ENCODE measurements at places on chromosomes 2 and 18.
A peak's percentile ranks its signal among the peaks of the same experiment; 100 is the strongest.

DNA sequence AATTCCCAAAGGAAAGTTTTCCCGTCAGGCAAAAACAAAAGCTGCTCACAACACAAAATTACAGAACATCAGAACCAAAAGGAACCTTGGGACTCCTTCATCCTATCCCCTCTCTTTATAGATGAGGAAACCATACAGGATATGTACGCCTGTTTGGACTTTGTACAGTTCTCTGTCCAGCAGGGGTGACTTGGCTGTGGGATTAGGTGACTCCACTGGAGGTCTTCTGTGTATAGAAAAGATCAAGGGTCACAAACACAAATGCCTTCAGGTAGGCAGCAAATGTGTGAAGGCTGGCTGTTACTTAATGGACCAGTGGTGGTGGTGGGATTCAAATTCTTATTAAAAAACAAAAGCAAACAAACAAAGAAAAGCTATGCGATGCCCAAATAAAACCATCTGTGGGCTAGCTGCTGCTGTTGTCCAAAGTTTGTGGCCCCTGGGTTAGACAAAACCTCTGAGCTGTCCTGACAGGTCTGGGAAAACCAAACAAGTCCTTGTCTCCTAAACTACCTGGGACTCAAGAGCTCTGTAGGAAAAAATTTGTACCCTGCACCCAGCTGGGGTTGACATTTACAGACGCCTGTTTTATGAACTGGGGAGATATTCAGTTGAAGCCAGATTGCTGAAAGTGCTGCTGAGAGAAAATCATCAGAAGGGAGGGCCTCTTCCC, 1.3 kb upstream of the CEP68 start:
- DNase-seq = no peak

DNA sequence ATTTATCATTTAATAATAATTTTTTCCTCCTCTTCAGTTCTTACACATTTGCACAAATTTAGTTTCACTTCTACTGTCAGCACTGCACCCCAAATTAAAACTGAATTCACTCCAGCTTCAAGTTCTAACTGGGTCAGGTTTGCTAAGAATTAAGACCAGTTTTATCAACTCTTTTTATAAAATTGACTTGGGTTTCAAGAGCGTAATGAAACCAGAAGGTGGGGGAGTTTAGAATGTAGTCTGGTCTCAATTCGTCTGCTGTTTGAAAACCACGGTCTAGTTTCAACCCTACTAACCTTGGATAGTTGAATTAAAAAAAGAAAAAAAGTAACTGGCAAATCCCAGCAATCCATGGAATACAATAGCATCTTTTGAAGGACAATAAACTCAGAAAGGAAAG, 14.3 kb upstream of the CTLA4 start:
- DNase-seq = no peak

GRCh38 chr2:102044967-102045489, 53.3 kb downstream of the IL1R2 start:
- DNase-seq = no peak

DNA sequence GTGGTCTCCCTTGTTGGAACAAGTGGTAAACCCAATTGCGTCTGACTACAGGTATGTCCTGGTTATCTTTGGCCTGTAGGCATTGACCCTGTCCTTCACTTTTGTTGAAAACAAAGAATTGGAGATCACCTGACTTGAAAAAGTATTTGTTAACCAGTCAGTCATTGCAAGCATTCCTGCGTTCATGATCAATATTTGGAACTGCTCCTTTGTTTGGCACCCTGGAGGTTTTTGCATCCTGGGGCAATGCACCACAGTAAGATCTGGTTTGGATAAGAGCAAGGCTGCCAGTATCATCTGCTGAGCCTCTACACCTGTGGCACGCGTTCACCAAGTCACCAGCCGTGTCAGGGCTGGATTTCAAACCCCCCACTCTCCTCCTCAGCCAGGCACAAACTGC, 115.7 kb downstream of the DNAH6 start:
- no peak for DNase-seq

DNA sequence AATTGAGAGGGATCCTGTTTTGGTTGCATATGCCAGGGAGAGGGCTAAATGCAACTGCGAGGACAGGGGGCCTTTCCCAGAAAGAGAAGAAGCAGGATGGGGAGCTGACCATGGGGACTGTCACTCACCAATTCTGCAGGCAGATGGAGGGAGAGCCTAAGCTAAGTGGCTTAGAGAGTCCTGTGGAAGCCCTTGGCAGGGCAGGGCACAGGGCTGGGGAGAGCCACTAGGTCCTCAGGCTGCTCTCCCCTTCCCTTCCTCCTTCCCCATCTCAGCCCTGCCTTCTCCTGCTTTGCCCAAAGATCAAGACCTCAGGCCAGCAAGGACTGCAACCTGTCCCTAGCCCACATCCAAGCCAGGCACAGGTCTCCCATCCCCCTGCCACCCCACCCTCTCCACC, 24.4 kb upstream of the CATIP start:
- DNase-seq = no peak

DNA sequence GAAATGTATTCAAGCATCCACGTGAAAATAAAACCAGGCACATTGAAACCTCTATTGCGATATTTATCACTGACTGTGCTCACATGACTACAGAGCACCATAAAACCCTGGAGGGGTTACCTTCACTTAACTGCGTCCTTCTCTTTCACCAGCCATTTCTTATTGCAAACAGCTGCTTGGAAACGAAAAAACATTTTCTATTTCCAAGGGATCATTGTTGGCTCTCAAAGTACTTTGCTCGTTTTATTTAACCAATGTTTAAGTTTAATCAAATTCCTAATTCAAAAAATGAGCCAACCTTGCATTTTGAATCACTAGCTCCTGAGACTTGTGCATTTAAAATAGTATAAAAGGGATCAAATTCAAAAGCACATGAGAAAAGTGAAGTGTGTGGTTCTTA, 134.4 kb downstream of the OSR1 start:
- DNase-seq = no peak

DNA sequence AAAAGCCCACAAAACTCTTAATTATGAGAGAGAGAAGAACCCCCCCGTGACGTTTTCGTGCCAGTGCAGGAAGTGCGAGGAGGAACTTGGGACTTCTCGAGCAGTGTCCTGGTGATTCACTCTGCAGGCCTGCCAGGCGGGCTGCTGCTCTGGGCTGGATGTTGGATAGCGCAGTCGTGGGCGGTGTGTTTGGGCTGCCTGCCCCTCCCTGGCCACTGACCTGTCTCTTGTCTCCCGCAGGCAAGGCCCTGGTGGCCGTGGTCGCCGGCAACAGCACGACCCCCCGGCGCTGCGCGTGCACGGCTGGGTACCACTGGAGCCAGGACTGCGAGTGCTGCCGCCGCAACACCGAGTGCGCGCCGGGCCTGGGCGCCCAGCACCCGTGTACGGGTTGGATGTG, 29.0 kb downstream of the TNFRSF11A start:
- DNase-seq = no peak

GRCh38 chr2:215554689-215555498, 119.0 kb upstream of the FN1 start:
- no peak for DNase-seq

- no peak for DNase-seq
Measured at GRCh38 chr18:32576296-32576916, 105.7 kb upstream of the GAREM1 start.

GRCh38 chr2:171342067-171342413, 91.8 kb downstream of the METTL8 start:
- no peak for DNase-seq

DNA sequence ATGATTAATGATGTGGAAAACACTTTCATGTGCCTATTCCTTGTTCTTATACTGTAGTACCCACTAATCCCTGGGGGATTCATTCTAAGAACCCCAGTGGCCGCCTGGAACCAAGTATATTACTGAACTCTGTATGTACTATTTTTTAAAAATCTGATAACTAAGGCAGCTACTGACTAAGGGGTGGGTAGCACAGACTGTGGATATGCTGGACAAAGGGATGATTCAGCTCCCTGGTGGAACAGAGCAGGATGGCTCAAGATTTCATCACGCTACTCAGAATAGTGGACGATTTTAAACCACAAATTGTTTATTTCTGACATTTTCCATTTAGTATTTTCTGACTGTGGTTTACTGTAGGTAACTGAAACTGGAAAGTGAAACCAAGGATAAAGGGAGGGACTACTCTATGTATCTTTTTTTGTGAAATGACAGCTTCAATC, 41.8 kb upstream of the CDC42EP3 start:
- no peak for DNase-seq

DNA sequence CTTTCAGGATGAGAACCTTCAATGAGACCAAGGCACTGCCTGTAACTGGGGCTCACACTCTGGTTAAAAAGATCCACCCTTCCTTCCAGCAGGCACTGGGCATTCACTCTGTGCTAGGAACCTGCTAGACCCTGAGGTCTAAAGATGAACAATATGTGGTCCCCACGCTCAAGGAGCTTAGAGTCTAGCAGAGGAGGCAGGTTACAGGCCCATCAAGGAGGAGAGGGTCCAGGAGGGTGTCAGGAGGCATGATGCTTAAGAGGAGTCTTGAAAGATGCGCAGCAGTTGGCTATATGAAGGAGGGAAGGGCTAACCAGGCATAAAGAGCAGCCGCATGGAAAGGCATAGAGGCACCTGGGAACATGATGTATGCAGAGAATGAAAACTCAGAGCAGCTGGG, 4.5 kb downstream of the ANKRD53 start:
- DNase-seq = peak; percentile 2

GRCh38 chr2:37125416-37125815, 31.4 kb downstream of the EIF2AK2 start:
- DNase-seq = no peak

DNA sequence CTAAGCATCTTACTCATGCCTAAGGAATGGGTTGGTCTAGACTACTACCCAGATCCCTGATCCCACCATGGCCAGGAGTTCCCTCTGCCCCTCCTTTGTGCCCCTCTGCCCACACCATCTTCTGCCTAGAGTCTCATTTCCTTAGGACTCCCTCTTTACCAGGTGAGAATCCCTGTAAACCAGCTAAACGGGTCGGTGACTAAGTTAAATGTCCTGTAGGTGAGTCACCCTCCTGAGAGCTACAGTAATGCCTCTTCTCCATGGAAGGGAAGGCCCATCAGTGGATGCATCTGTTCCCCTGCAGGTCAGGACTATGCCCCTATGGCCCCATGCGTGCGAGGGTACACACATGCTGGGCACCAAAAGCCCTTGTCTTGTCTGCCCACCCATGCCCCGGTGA, 25.4 kb downstream of the PTGR3 start:
- no peak for DNase-seq

GRCh38 chr2:25756536-25756935, 83.2 kb upstream of the DTNB start:
- DNase-seq = no peak

DNA sequence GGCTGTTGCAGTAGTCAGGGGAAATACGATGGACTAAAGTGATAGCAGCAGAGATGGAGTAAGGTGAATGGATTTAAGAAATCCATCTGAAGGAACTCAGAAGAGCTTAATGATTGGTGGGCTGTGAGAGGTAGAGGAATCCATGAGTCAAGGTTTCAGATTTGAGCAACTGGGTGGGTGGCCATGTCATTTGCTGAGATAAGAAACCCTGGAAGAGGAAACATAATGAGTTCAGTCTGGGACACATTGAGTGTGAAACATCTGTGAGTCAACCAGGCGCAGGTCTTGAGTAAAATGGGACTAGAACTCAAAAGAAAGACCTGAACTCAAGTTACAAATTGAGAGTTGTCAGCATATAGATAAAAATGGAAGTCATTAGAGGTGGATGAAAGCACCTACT, 19.7 kb upstream of the ASNSD1 start:
- no peak for DNase-seq

- DNase-seq = no peak
Measured at GRCh38 chr2:30985493-30986230, 152.6 kb downstream of the GALNT14 start.

DNA sequence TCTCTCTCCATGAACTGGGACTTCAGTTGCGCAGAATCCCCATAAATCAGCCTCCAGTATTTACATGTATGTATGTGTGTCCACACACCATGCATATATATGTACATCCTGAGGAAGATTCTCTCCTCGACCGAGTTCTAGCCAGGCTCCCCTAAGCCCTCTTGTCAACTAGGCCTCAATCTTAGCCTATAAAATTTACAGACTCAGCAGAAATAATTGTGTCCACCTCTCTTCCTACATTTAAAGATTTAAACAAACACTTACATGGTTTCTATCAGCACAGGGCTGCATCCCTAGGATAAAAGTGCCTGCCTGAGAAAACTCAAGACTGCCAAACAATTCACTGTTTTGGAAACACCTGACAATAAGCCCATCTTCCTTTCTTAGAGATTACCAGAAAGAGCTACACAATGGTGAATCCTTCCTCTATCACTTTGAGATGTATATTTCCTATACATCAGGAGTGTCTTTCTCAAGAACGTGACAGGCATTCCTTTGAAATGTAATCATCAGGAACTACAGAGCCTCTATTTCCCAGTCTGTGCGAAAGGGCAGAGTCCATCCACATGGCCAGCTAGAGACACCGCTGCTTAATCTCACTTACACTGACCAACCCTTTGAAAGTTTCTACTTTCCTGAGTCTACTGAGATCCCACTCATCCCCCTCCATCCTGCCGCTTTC, 39.5 kb downstream of the ZNF519 start:
- no peak for DNase-seq

GRCh38 chr18:77000527-77000926, 132.1 kb downstream of the MBP start:
- DNase-seq = peak; percentile 69

- no peak for DNase-seq
Measured at GRCh38 chr2:206971805-206972204, 32.5 kb downstream of the CPO start.

GRCh38 chr18:62285281-62285680, 39.8 kb upstream of the TNFRSF11A start:
- no peak for DNase-seq

- no peak for DNase-seq
Measured at GRCh38 chr18:28039691-28040090, 137.2 kb downstream of the CDH2 start.

DNA sequence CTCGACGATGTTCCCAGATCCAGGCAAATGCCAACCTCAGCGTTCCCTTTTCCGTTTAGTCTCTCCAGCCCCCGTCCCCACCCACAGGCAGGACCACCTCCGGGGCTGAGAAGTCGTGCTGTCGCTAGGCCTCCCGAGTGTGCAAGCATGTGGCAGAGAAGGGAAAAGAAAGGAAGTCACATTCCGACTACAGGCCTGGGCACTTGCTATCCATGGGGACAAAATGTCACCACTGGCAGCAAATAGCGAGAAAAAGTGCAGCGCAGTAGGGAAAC, 420 bp downstream of the PIGN start:
- DNase-seq = no peak
